ENCODE measurements at places on chromosomes 6 and 20.

DNA sequence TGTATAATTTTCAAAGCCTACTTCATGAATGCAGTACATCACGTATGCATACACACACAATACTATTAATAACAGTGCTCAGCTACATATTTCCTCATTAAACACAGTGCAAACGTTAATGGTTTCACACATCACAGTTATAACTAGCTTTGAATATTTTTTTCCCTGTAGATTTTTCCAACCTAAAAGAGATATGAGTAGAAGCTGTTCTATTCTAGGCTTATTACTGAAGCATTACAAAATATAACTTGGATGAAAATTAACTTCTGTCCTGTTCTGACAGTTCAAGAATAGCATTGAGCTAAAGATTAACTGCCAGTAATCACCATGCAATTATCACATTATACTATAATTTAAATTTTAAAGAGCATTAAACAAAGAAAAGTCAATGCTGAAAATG, 6.2 kb downstream of the LMBRD1 start:
- no peak for ATAC-seq

DNA sequence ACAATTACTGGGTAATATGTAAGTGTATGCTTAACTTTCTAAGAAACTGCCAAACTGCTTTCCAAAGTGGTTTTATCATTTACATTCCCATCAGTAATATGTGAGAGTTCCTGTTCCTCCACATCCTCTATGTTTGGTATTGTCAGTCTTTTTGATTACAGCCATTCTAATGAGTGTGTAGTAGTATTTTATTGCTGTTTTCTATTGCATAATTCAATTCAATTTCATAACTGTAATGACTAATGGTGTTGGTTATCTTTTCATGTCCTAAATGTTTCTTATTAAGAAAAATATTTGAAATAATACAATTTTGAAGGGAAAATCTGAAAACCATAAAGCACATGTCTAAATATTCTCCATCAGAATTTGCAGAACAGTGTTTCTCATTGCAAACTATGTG, 119.3 kb downstream of the MAP3K7 start:
- no peak for ATAC-seq

- no peak for ATAC-seq
These were observed 56.5 kb upstream of the CST7 start for GRCh38 chr20:24892522-24892921.

DNA sequence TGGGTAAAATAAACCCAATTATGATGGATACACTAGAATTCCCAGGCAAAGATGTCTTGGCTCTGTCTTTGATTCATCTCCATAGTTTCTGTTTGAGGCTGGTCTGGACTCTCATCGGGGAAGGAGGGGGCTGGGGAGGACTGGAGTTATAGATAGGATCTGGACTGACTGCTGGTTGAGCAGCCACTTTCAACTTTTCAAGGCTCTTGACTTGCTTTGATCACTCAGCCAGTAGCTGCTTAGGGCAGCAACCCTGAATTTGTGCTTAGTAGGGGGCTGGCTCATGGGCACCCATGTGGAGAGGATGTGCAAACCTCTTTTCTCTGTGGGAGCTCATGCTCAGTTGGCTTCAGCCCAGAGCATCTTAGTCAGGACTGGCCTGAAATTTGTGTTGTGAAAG, 114.0 kb upstream of the NEDD9 start:
- ATAC-seq: peak; percentile 80

DNA sequence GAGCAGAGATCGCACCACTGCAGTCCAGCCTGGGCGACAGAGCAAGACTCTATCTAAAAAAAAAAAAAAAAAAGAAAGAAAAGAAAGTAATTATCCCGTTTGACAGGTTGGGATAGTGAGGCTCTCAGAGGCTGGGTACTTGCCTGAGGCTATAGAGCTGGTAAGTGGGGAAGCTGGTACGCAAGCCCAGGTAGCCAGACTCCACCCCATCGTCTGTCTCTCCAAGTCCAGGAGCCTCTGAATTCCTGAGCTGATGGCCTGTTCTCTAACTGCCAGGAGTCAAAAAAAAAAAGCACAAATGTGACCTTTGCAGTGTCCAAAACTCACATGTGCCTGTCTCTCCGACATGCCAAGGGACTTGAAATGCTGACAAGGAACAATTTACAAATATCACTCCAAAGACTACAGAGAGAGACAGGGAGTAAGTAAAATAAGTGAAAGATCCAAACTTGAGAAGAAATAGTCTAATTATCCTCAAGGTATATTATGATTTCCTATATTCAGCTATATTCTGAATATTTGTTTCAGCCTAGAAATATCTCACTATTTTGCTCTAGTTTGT, 109.1 kb upstream of the SCAF8 start:
- no peak for ATAC-seq

GRCh38 chr20:34324541-34324940, 21.4 kb upstream of the AHCY start:
- no peak for ATAC-seq

DNA sequence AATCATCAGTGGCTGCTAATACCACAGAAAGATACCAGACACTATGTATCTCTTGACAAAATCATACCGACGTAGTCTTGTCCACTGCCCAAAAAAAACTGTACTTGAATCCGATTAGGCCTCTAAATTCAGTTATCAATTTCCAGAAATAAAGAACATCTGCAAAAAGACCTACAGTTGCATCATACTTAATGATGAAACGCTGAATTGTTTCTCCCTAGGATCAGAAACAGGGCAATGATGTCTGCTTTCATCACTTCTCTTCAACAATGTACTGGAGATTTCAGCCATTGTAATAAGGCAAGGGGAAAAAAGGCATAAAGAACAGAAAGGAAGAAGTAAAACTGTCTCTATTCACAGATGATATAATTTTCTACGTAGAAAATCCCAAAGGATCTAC, 152.0 kb downstream of the TASP1 start:
- no peak for ATAC-seq

DNA sequence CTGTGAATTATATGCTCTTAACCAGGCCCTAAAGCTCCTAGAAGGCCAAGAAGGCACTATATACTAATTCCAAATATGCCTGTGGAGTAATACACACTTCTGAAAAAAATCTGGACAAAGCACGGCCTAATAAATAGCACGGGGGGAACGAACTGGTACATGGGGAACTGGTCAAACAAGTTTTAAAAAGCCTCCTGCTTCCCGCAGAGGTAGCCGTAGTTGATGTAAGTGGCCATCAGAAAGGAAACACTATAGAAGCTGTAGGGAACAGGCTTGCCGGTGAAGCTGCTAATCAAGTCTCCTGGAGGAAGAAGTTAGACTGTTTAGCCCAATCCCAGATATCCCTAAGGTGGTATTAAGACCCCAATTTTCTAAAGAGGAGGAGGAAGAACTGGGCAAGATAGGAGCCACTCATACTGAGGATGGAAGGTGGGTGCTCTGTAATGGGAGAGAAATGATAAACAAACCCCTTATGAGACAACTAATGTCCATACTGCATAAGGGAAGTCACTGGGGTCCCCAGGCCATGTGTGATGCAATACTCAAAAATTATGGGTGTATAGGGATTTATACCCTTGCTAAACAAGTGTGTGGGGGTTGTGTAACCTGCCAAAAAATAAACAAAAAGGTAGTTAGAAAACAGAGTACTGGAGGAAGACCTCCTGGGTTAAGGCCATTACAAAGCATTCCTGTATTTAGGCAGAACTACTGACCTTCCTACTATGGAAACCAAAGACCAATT, 27.1 kb upstream of the ZNF318 start:
- ATAC-seq: no peak

- peak; percentile 79 for ATAC-seq
These were observed 25.6 kb upstream of the HLA-DQB1 start for GRCh38 chr6:32692019-32692418.

DNA sequence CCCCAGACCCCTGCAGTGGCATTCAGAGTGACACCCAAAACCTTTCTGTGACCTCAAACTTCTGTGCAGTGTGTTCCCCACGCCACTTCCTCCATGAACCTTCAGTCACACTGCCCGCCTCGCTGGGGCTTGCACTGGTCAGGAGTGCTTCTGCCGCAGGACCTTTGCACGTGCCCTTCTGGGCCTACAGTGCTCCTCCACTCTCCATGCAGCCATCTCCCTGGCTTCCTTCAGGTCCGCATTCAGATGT, 27.1 kb downstream of the SYNJ2 start:
- ATAC-seq: no peak

DNA sequence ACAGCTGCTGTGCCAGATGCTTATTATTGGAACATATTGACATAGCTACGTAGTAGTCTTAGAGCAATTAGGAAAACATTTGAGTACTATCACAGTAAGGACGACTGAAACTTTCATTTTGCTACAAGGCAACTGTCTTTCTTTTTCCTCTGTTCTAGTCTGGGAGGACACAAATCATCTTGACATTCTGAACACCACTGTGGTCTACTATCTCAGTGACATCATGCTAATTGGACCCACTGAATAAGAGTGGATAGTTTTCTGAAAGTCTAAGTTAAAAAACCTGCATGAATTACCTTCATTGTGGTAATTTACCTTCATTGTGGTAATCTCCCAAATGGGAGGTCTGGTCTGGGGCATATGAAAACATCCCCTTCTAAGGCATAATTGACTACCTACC, 163.3 kb upstream of the MOCS1 start:
- ATAC-seq: no peak

DNA sequence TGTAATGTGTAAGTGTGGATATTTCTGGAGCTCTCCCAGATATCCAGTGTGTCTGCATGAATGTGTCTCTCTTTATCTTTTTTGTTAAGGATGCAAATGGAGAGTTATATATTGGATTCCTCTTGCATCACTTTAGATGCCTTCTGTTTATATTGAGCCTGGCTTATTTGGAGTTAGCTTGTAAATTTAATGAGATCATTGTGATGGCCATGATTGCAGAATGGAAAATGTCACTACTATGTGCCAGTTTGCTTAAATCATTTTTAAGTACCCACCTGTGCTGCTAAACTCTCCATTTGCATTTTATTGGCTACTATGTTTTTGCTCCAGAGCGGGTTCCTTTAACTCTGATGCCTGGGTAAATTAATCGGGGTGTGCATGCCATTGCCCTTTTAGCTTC, 334.8 kb downstream of the UTRN start:
- no peak for ATAC-seq

DNA sequence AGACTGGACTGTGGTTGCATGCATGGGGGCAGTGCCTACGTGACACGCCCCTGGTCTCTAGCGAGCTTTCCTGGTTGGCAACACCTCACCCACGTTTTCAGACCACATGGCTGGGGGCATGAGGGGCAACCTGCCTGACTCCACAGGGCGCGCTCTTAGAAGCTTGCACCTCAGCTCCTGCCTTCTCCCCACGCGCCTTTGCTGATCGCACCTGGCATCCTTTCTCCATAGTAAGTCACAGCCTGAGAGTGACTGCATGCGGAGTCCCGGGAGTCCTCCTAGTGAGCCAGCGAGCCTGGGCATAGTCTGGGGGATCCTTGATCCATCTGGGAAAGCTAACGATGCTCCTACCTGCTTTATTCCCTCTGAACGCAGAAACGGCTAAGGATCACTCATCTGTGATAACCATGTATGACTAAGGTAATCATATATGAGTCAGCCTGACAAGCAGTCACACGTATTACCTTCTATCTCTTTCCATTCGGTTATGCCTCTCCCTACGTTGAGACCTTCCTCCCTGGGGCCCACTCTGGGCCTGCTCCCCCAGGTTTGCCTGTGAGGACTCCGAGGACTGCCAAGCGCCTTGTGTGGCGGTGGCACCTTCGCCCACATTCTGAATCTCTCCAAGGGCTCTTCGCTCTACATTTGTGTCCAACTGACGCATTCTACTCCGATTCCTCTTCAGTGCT, 4.5 kb downstream of the TCFL5 start:
- ATAC-seq: no peak

DNA sequence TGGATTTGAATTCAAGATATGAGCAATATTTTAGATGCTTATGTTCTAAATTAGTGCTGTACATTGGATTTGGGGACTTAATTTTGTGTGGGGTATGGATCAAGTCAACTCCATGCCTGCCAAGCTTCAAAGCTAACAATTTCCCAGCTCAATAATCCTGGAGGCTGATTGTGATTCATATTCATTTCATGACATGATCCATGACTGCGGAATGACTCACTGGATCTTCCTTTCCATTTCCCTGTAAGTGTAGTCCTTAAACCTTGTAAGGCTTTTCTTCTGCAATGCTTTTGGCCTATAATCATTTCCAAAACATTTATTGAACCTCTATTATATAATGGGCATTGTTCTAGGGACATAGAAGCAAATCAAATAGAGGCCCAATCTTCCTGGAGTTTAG, 44.7 kb upstream of the CCN2 start:
- no peak for ATAC-seq

DNA sequence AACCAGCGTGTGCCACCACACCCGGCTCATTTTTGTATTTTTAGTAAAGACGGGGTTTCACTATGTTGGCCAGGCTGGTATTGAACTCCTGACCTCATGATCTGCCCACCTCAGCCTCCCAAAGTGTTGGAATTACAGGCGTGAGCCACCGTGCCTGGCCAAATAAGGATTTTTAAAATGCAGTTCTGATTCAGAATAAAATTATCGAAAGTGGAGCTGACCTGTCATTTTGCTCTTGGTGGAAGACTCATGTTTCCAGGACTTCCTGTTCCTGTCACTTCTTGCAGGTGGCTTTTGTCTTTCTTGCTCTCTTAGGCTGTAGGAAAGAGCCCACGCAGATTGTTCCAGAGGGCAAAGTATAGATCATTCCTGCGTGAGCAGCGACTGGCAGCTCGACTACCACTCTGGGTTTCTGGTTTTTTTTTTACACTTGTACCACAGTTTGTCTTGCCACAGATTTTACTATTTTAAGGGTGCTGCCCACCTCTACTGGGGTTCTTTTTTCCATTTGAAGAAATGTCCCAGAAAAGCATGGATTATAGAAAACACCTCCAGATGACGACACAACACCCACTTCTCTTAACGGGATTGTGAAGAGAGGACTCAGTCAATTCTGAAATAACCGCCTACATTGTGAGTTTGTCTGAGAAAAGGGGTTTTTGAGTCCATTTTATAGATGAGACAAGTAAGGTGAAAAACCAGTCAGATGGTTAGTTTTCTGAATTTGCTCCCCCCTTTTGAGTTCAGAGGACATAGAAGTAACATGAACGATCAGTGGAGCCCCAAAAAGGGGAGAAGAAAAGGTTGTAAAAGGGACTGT, 7.5 kb downstream of the JARID2 start:
- no peak for ATAC-seq

GRCh38 chr6:123681957-123682462, 45.3 kb upstream of the TRDN start:
- ATAC-seq: no peak

- no peak for ATAC-seq
These were observed 11.2 kb downstream of the KCNQ2 start for GRCh38 chr20:63461104-63461763.

GRCh38 chr6:170067181-170067641, 223.7 kb downstream of the DLL1 start:
- no peak for ATAC-seq

DNA sequence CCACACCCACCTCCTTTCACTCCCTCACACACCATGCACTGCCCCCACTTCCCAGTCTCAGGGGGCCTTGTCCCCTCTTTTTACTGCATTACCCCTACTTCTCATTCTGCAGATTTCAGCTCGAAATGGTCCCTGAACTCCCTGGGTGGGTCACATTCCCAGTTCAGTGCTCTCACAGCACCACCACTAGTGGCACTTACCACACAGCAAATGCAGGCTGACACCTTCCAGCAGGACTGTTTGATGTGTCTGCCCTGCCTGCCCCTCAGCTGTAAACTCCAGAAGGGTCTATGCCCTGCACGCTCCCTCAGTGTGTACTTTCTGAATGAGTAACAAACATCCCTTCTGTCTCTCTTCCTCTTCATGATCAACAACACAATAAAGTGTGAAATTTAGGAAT, 4.0 kb downstream of the DYNLT1 start:
- no peak for ATAC-seq
